ENCODE measurements at places on chromosomes 4 and X.
A peak's percentile ranks its signal among the peaks of the same experiment; 100 is the strongest.

- H3K4me3 ChIP-seq: no peak overlapping the region
- no peaks in the 10 kb centered on the region for H3K36me3 ChIP-seq
- peak; percentile 56 for DNase-seq
Measured at GRCh38 chrX:107626481-107626880, 1.8 kb upstream of the PRPS1 start.

DNA sequence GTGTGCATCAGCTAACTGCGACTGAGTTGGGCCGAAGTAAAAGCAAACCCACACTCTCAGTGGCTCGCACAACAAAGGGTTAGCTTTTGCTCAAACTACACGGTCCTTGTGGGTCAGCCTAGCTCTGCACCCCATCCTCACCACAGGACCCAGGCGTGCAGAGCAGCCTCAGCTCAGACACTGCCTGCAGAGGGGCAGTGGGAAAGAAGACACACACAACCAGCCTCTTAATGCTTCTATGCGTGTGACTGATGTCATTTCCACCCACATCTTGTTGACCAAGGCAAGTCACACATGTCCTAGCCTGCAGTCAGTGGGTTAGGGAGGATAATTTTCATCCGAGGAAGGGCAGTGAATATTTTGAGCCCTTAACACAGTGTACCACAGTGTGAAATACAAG is 40.5 kb downstream of the HMGB2 start:
- no peaks in the 10 kb centered on the region for H3K27me3 ChIP-seq
- H3K4me1 ChIP-seq: peaks cover 3% of the 10 kb centered on the region
- H3K36me3 ChIP-seq: no peaks in the 10 kb centered on the region

GRCh38 chrX:78934866-78935265 is 10.3 kb upstream of the P2RY10 start:
- no peaks in the 10 kb centered on the region for H3K27me3 ChIP-seq
- no peak for DNase-seq
- H3K4me3 ChIP-seq: no peak overlapping the region
- no peak overlapping the region for H3K27ac ChIP-seq
- no peaks in the 10 kb centered on the region for H3K4me1 ChIP-seq

DNA sequence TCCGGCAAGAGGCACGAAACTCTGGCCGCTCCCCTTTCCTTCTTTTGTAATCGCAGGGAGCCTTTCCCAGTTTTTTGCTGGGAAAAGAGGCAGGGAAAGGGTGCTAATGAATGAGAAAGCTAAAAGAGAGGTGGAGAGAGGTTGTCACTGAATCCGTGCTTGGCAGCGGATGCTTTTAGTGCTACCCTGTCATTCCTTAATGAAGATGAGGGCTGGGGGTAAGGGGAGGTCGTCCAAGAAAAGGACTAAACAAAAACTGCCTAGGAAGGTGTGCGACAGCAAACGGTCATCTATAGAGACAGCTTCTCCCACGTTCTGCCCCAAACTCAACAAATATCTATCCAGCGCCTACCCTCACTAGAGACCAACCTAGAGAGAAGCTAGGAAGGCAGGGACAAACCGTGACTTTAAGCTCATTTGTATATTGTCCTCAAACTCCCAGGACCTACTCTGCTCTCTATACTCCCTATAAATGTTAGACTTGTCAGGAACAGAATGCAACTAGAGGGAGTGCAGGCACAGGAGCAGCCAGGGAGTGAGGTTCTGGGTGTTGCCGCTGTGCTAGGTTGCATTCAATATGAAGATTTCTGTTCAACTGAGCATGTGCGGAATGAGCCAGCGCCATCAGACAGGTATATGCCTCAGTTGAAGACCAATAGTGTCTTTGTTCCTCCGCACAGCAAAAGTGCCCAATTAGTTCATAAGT is 777 bp upstream of the CASK start:
- no peaks in the 10 kb centered on the region for H3K27me3 ChIP-seq
- H3K4me3 ChIP-seq: peak overlapping the region; percentile 64
- H3K4me1 ChIP-seq: no peaks in the 10 kb centered on the region
- peak overlapping the region; percentile 84 for H3K27ac ChIP-seq

DNA sequence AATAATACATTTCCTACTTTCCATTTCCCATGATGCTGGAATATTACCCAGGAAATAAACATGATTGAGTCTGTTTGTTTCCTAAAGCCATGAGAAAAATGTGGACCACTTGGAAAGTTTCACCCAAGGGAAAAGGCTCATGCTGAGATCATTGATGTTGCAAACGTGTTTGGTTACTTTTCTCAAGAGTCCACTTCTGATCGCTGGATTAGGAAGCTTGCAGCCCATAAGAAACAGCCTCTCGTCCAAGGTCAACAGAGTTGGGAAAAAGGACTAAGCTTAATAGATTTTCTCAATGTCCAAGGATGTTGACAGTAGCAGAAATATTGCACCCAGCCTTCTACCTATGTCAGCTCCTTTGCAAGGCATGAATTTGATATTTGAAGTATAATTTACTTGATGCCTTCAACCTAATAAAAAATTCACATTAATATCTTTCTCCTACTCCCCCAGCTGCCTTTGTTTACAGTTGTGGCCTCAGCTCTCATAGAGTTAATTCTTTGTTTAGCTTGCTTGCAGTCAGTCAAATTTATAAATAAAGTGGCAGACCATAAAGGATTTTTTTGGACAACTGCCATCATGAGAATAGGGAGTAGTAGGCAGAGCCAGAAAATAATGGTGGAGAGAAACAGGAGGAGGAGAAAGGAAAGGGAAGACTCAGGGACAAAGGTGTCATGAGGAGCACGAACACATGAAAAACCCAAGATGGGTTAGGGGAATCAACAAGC is 65.6 kb upstream of the BLTP1 start:
- no peaks in the 10 kb centered on the region for H3K4me1 ChIP-seq
- no peak for DNase-seq
- no peak overlapping the region for H3K4me3 ChIP-seq

- H3K27ac ChIP-seq: no peak overlapping the region
- H3K4me1 ChIP-seq: no peaks in the 10 kb centered on the region
- H3K27me3 ChIP-seq: no peaks in the 10 kb centered on the region
- no peak overlapping the region for H3K4me3 ChIP-seq
- no peak for DNase-seq
Measured at GRCh38 chr4:26687728-26688127, 103.8 kb downstream of the TBC1D19 start.

All from right atrium auricular region (tissue), 2 donors.